ENCODE measurements at places on chromosomes 1 and 21. TPM values are rescaled to one million over a fixed set of nuclear protein-coding genes. Genes with fewer than 3 reads are reported as not detected.

The CD164L2 gene
- 0.22 TPM for polyA plus RNA-seq

DNA sequence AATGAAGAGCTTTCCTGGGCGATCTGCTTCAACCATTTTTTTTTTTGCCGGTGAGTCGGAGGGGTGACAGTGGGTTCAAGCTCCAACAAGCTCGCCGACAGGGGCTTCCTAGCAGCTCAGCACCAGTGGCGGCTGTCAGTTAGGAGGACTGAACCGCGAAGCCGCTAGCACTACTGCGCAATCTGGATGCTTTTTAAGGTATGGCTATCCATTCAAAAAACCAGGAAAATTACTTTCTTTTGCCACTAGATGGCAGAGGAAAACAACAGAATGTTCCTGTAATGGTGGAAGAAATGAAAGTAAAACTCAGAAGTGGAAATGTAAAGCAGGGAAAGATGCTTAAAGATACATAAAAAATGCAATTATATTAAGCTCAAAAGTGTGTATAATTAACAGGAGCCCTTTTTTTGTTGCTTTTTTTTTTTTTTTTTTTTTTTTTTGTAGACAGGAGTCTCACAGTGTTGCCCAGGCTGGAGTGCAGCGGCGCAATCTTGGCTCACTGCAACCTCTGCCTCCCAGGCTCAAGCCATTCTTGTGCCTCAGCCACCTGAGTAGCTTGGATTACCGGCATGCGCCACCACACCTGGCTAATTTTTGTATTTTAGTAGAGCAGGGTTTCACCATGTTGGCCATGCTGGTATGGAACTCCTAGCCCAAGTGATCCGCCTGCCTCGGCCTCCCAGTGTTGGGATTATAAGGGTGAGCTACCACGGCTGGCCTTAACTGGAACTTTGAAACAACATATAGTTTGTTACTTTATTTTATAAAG is 8.5 kb downstream of the KYAT3 start:
- no peak overlapping the region for H3K4me3 ChIP-seq
- H3K27me3 ChIP-seq, result no peaks in the 10 kb centered on the region
- H3K36me3 ChIP-seq, result peaks cover 5% of the 10 kb centered on the region
- peaks cover 54% of the 10 kb centered on the region for H3K4me1 ChIP-seq

- no peaks in the 10 kb centered on the region for H3K36me3 ChIP-seq
- H3K4me3 ChIP-seq, result no peak overlapping the region
- no peak overlapping the region for H3K27ac ChIP-seq
- no peak for DNase-seq
- no peaks in the 10 kb centered on the region for H3K27me3 ChIP-seq
- no peaks in the 10 kb centered on the region for H3K4me1 ChIP-seq
These were observed 49.8 kb upstream of the PAX7 start for GRCh38 chr1:18580691-18581419.

DNA sequence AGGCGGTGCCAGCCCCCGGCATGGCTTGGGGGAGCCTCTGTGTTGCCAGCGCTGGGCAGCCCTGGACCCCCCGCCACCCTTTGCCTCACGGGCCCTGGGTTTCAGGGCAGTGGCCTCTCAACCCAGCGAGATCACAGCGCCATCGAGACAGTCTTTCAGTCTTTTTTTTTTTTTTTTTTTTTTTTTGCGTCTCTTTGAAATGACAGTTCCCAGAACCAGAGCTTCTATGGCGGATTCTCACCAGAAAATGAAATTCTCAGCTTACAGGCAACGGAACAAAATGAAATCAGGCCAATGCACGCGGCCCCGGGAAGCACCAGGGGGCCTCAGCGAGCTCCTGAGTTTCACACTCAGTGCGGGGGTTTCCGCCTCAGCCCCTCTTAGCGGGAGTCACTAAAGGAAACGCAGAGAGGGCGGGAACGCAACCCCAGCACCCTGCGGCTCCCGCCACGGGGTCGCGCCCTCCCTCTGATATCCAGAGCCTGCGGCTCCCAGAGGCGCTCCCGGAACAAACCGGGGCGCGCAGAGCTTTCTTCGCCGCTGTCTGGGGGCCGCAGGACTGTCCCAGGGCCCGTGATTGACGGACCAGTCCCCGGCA is 8.0 kb upstream of the COL6A1 start:
- H3K4me3 ChIP-seq, result peak overlapping the region; percentile 63
- H3K4me1 ChIP-seq, result peaks cover 39% of the 10 kb centered on the region
- no peaks in the 10 kb centered on the region for H3K36me3 ChIP-seq
- peaks cover 35% of the 10 kb centered on the region for H3K27me3 ChIP-seq
- no peak overlapping the region for H3K27ac ChIP-seq
- DNase-seq, result peak; percentile 75

Data from CD4-positive, alpha-beta memory T cell (primary cell).